ENCODE measurements at places on chromosomes 7 and 10.
A peak's percentile ranks its signal among the peaks of the same experiment; 100 is the strongest.

GRCh38 chr10:112059220-112059619, 124.3 kb downstream of the GPAM start:
- DNase-seq: no peak

DNA sequence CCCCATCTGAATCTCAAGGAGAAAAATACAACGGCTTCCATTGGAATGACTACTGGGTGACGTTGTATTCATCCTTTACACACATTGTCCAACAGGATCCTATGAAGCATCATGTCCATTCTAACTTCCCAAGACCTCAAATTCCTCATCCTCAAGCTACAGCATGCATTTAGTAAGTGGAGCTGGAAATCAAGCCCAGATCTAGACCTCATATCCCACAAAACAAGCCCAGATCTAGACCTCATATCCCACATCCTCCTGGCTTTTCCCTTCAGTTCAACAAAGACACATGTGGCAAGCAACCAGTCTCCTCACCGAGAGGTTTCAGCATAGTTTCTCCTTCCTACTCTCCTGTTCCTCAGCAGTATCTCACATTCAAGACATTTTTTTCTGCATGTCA, 12.2 kb downstream of the IGF2BP3 start:
- no peak for DNase-seq

DNA sequence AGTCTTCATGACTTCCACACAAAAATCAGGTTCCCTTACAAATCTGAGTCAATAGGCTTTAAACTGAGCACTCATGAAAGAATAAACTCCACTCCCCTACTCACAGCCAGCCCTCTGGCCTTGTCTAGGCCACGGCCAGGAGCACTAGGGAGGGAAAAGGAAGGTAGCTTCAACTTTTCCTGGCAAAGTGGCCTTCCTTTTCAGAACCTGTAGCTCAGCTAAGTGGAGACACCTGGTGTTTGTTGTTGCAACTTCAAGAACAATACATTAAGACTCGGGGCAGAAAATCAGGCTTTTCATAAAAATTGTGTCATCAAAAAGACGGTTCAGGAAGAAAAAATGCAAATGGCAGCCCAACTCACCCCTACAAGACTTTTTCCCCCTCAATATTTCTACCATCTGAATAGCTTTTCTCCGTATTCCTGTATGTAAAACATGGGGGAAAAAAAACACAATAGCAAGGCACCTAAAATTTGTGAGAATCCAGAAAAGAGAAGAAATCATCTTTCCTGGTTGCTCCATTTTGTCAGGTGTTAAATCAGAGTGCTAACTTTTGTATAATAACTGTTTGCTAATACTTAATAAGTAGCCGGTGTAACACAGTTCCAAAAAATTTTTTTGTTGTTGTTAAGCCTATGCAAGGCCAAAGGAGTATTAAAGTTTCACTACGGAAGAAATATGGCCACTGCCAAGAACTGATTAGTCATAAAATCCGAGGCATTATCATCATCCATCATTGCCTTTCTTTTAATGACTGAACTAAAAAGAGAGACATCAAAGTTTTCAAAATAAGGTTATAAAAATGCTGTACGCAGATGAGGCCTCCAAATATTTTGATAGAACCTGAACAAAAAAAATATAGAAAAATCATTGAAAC, 66.2 kb upstream of the ARID5B start:
- DNase-seq: no peak

DNA sequence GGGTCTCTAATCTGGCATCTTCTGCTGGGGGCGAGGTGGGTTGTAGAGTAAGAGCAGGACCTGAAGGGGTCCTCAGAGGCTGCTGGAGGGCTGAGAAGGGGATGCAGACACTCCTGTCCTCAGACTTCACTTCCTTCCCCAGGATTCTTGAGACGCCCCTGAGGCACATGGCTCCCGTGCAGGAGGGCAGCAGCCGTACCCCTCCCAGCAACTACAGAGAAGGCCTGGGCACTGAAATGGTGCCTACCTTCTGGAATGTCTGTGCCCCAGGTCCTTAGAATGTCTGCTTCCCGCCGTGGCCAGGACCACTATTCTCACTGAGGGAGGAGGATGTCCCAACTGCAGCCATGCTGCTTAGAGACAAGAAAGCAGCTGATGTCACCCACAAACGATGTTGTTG, 52.0 kb downstream of the VWA2 start:
- DNase-seq: no peak

GRCh38 chr7:134920026-134920753, 66.1 kb upstream of the AGBL3 start:
- DNase-seq: no peak

DNA sequence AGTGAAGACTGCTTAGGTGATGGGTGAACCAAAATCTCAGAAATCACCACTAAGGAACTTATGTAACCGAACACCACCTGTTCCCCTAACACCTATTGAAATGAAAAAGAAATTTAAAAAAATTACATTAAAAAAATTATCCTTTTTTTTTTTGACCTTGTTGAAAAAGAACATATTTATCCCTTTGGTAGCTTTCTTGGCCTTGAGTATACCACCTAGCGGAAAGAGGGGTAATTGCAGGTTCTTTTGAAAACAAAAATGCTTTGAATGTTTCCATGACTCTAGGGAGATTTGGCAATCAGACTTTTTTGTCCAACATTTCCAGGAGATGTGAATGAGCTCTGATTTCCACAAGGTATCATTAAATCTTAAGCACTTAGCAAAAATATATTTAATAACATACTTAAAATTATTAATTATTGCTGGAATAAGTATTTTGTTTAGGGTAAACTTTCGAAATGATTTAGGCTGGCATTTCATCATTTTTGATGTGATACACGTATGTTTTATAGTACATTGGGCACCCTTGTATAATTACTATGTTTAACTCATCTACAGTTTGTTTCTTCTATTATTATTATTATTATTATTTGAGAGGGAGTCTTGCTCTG, 47.0 kb upstream of the ELMO1 start:
- DNase-seq: no peak

- DNase-seq: no peak
Observed at GRCh38 chr10:93143281-93143680, 69.6 kb downstream of the CYP26A1 start.

DNA sequence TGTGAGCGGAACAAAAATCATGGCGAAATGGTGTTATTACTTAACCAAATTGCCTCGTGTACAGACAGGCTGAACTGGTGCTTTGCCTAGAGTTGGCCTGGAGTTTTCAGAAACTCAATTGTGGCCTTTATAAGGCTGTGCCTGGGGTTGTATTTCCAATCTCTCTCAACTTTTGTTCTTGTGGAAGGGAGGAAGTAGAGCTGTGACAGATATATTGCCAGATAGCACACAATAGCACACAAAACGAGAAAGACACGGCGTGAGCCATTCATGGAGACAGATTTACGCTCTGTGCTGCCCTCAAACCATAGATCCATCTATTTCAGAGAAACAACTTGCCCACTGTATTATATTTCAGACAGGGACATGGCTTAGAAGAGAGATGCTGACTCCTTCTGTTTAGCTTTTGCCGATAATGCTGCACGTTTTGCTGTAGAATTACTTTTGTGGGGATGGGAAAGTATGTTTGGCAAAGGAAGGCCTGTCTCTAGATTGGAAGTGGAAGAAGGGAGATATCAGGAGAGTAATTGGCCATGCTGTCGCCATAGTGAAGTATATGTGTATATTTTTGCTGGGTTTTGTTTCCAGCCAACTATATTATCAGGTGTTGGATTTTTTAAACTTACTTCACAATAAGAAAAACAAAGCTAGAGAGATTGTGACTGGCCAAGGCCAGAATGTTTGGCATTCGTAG, 80.4 kb downstream of the AUTS2 start:
- no peak for DNase-seq

DNA sequence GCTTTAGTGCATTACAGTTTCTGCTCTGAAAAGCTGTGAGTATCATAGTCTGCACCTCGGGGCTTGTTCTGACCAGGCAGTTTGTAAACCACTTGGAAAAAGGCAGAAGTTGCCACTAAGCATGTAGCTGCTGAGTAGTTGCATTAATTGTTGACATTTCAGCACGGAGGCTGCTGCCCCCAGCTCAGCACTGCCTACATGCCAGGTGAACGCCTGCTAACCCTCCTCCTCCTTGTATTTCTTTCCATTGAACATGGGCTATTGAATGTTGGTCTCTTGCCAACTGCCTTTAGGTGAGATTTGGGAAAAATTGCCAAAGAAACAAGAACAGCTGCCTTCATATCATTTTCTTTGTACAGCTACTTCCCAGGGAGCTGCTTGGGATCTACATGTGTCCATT, 164.2 kb downstream of the RAPGEF5 start:
- DNase-seq: no peak

DNA sequence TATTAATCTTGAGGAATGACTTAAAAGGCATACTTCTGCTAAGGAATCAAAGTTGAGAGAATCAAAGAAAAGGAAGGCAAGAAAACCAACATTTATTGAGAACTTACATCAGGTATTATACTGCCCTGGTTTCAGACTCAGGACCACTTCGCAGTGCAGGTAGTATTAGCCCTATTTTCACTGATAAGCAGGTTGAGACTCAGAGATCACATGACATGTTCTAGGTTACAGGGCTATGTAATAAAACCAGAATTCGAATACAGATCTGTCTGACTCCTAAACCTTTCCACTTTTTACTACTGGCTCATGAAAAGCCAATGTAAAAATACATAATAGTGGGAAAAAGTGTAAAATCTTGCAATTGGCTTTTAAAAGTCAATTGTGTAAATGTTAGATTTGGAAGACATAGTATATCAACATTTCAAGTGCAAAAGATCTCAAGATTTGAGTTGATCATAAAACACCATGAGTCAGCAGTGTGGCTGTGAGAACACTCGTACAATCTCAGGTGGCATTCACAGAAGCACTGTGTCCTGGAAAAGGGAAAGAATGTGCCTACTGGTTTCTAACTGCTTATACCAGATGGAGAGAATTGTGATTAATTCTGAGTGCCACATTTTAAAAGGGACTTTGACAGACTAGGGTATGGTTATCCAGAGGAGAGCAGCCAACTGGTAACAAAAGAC, 195.8 kb upstream of the MKLN1 start:
- no peak for DNase-seq

- DNase-seq: peak; percentile 44
Observed at GRCh38 chr10:22712956-22713852, 1.2 kb downstream of the PIP4K2A start.

- no peak for DNase-seq
Observed at GRCh38 chr10:77004917-77005564, 632.6 kb downstream of the KCNMA1 start.

DNA sequence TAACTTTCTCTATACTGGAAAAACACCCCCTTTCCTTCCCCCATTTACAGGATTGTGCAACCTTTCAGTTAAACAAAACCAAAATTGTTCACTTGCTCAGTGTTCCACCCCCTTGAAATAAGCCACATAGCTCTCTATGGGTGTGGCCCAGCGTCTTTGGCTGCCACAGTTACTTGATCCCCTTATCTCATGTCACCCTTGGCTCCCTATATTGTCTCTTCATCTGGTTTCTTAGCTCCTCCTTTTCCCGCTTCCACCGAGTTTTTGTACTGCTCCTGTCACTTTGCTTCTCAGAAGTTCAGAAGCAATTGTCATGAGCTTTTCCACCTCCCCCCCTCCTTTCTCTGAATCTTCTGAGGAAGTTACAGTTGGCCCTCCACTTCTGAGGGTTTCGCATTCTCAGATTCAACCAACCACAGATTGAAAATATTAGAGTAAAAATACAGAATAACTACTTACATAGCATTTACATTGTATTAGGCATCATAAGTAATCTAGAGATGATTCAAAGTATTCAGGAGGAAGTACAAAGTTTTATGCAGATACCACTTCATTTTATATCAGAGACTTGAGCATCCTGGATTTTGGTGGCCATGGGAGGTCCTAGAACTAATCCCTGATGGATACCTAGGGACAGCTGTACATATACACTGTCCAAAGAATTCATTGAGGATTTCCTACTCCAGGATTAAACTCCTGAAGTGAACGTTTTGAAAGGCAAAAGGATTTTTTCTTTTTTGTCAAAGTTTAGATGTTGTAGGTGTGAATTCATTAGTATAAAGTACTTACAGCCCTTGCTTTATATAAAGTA, 60.4 kb downstream of the ADD3 start:
- DNase-seq: peak; percentile 34

DNA sequence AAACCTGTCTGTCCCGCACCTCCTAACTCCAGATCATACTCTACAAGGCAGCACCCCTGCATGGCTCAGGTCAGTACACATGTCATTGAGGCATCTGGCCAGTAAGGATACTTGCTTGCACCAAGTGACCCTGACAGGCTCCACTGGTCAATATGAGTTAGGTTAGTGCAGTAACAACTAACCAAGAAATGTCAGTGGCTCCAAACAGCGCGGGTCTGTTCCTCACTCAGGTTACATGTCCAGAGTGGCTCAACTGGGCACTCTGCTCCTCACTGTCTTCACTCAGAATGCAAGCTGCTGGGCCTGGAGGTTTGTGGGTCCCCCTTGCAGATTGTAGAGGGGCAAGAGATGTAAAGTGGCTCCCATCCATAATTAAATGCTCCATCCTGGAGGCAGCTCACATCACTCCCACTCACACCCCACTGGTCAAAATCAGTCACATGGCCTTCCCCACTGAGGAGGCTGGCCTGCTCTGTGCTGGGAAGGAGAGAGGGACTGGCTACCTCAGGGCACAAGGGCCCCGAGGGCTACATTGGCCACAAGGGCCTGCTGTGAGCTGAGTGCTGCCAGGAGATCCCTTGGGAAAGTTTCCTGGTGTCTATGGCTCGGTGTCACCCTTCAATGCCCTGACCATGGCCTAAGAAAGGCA, 109.1 kb upstream of the GDF10 start:
- DNase-seq: no peak

DNA sequence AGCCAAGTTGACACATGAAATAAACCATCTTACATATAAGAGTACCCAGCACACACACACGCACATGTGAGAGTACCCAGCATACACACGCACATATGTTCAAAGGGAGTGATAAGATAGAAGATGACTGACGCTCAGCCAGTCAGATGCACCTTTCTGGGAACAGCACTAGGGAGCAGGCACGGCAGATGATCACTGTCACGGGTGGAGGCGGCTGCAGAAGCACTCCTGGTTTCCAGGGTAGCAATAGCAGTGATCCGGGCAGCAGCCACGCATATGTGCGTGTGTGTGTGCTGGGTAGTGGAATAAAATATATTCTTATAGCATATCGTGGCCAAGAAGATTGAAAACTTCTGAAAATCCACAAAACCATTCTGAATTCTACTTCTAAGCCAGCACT, 85.8 kb upstream of the NAMPT start:
- DNase-seq: no peak

DNA sequence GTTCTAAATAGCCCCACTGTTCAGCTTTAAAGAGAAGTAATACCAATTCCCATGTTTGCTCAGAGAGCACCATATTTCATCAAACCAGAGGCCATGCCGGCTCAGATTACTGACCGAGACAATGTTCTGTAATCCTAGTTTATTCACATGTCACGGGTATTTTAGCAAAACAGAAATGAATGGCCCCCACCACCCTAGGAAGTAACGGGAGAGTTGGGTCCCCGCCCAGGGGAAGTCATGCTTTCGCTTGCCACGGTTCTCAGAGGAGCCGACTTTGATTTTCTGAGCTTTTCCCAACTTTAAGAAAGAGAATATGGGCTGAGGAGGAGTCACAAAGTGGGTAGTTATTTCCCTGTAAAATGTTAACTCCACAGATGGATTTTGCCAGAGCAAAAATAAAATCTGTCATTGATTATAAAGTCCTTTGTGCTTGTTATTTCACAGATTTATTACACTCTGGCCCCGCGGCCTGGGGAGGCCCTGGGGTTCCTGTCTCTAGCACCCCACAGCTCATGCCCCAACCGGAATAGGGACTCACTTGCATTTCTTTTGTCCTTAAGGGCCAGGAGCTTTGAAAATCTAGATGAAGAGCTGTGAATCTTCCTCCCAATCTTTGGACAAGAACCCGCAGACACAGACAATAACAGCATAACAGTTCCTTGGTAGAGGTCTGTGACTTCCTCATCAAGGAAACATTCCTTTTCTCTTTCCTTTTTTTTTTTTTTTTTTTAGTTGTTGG, 3.7 kb upstream of the GDF10 start:
- no peak for DNase-seq

All from stimulated activated CD4-positive, alpha-beta T cell treated with anti-CD3 and anti-CD28 coated beads, Interleukin-2, amount 100 ng/mL, for 24 hours (primary cell).